BJ (cell line): ENCODE measurements at places on chromosomes 4 and X. TPM values are rescaled to one million over a fixed set of nuclear protein-coding genes. Genes with fewer than 3 reads are reported as not detected.

RAB40A gene
- 0.48 and 0.56 TPM in 2 replicates for polyA plus RNA-seq

GRCh38 chr4:155587766-155588165 lies 78.9 kb upstream of the GUCY1A1 start:
- DNase-seq = no peak

GRCh38 chr4:142600952-142601351 lies 245.1 kb downstream of the INPP4B start:
- DNase-seq = no peak

CYSLTR1 gene
- polyA plus RNA-seq = not detected in 2 replicates

- no peak for DNase-seq
These were observed 20.3 kb downstream of the SHISA3 start for GRCh38 chr4:42417550-42417949.

- no peak for DNase-seq
These were observed 28.4 kb upstream of the SLITRK4 start for GRCh38 chrX:143664302-143664701.

GRCh38 chr4:16684097-16684496 lies 214.3 kb downstream of the LDB2 start:
- DNase-seq = peak; percentile 76

C4orf50 gene
- not detected in 2 replicates for polyA plus RNA-seq

CSN1S1 gene
- not detected in 2 replicates for polyA plus RNA-seq

STAP1 gene
- polyA plus RNA-seq = not detected in 2 replicates

- peak; percentile 97 for DNase-seq
These were observed 215.0 kb upstream of the GIMD1 start for GRCh38 chr4:106583567-106583966.
